ENCODE measurements at places on chromosomes 7 and 10.

GRCh38 chr7:1385809-1386622 lies 73.3 kb downstream of the MICALL2 start:
- peak; percentile 52 for DNase-seq

DNA sequence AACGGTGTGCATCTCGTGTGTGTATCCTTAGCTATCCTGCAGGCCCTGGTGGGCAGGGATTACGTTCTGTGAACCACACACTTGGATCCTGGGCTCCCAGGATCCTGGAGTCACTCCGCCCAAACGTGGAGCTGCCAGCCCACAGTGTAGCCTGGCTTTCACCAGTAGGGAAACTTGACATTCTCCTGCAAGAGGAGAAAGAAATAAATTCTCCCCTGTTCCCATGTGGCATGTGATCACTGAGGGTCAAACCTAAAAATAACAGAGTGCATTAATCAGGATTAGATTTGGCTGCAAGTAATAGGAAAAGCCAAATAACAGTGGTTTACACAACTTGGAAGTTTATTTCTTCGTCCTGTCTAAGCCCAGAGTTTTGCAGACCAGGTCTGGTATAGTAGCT lies 32.3 kb downstream of the PALD1 start:
- no peak for DNase-seq

GRCh38 chr10:71833451-71834342 lies 17.4 kb downstream of the PSAP start:
- no peak for DNase-seq

DNA sequence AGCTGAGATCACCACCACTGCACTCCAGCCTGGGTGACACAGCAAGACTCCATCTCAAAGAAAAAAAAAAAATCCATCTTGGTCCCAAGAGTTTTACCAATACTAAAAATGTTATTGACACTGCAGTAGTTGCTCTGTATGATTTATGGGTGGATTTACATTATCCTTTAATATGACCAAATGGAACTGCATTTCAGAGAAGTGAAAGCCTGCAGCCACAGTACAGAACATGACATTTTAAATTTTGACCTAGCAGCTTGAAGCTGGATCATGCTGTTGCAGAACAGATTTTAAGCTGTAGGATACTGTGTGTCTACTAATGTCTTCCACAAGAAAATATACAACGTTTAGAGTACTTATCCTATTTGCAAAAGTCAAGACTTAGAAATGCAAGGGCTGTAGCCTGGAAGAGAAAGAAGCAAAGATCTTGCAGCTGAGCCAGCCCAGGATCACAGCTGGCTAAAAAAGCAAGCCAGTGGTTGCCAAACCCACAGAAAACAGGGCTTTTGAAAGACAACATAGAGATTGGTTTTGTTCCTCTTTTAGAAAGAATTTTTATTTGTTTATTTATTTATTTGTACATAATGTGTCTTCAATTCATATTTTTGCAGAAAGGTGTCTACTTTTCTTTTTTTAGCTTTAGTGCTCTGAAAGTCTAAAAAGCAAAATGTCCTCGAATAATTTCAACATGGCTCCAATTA lies 55.2 kb upstream of the WNT16 start:
- DNase-seq: no peak

GRCh38 chr10:19702215-19702614 lies 114.0 kb upstream of the PLXDC2 start:
- no peak for DNase-seq

GRCh38 chr10:15735763-15736162 lies 16.0 kb upstream of the ITGA8 start:
- DNase-seq: no peak

GRCh38 chr7:19939746-19940145 lies 166.3 kb upstream of the TMEM196 start:
- DNase-seq: no peak

- no peak for DNase-seq
These were observed 2.4 kb downstream of the BAMBI start for GRCh38 chr10:28679581-28680357.

DNA sequence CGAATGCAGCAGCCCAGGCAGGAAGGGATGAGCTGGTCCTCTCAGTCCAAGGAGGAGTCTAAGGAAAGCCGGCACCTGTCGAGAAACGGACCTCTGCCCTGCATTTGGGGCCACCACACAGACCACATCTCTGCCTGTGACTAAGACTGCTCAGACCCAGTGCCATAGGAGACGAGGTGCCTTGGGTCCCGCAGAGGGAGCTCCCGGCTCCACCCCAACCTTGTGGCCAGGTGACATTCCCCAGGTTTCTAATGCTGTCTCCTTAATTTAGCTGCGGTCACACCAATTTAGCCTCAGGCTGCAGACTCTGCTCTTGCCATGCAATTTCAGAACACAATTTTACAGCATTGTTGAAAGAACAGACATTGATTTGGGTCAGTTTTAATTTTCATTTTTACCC lies 22.8 kb upstream of the CRHR2 start:
- no peak for DNase-seq

DNA sequence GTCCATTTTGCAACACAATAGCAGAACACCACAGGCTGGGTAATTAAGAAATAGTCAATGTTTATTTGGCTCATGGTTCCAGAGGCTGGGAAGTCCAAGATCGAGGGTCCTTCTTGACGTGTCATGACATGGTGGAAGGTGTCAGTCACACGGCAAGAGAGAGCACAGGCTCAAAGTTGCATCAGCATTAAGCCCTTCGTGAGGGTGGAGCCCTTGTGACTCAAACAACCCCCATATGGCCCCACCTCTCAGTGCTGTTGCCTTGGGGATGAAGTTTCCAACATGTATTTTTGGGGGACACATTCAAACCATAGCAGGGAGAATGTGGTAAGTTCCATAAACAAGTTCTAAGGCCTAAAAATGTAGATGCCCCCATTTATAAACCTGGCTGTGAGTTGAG lies 24.6 kb upstream of the GTPBP4 start:
- DNase-seq: no peak

DNA sequence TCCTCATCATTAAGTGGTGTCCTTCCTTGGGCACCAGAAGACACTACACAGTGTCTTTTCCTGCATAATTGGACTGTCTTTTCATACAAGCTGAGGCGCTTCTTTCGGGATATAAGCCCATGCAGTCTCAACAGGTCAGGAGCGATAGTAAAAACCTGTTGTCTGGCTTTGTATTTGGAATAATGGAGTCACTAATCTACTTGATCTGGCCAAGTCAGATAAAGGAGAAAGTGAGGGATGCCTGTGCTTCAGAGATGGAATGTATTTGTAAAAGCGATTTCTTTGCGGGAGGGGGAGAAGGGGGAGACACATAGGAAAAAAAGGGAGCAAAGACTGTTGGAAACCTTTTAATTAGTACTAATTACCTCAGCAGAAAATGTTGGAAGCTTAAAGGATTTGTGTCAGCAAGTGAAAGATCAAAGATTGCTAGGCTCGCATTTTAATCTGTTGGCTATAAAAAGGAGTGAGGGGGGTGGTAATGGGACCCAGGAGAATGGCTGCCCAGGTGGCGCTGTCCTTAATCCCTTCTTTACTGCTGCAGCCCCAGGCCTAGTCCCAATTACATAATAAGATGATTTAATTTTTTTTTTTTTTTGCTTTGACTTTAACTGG lies 581.4 kb downstream of the LRMDA start:
- DNase-seq: no peak

- no peak for DNase-seq
These were observed 23.2 kb upstream of the AOAH start for GRCh38 chr7:36747280-36748016.

DNA sequence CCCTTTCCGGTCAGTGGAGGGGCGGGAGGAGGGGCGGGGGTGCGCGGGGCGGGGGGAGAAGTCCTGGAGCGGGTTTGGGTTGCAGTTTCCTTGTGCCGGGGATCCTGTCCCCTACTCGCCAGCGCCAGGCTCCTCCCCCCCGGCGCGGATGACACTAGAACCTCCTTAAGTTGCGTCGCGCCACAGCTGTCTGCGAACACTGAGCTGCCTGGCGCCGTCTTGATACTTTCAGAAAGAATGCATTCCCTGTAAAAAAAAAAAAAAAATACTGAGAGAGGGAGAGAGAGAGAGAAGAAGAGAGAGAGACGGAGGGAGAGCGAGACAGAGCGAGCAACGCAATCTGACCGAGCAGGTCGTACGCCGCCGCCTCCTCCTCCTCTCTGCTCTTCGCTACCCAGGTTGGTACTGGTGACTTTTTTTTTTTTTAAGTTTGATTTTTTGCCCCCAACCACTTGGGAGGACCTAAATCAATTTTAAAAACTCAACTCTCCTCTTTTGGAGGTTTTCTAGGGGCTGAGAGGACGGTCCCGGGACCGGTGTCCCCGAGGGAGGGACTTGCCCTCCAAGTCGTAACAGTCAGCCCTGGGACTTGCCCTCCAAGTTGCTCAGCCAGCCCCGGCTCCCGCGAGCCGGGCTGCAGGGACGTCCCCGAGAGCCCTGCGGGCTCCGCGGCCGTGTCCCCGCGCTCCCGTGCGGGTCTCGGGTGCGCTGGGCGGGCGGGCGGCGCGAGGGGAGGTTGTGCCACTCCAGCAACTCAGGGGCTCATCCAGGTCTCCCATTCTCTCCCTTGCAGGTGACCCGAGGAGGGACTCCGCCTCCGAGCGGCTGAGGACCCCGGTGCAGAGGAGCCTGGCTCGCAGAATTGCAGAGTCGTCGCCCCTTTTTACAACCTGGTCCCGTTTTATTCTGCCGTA lies at the start of gene GATA3:
Gene GATA3, plus strand, starts transcription at position 195 of the 914 bp plus-strand sequence. CDS start 968 bp downstream, outside the sequence.
- peak; percentile 87 for DNase-seq

GRCh38 chr10:29435809-29436501 lies 147.1 kb downstream of the LYZL1 start:
- DNase-seq: no peak

GRCh38 chr7:95766657-95767056 lies 5.7 kb upstream of the DYNC1I1 start:
- DNase-seq: no peak

GRCh38 chr10:88386821-88387773 lies 196.0 kb downstream of the RNLS start:
- peak; percentile 76 for DNase-seq

- no peak for DNase-seq
These were observed 23.7 kb downstream of the TSPAN14 start for GRCh38 chr10:80477813-80478212.

DNA sequence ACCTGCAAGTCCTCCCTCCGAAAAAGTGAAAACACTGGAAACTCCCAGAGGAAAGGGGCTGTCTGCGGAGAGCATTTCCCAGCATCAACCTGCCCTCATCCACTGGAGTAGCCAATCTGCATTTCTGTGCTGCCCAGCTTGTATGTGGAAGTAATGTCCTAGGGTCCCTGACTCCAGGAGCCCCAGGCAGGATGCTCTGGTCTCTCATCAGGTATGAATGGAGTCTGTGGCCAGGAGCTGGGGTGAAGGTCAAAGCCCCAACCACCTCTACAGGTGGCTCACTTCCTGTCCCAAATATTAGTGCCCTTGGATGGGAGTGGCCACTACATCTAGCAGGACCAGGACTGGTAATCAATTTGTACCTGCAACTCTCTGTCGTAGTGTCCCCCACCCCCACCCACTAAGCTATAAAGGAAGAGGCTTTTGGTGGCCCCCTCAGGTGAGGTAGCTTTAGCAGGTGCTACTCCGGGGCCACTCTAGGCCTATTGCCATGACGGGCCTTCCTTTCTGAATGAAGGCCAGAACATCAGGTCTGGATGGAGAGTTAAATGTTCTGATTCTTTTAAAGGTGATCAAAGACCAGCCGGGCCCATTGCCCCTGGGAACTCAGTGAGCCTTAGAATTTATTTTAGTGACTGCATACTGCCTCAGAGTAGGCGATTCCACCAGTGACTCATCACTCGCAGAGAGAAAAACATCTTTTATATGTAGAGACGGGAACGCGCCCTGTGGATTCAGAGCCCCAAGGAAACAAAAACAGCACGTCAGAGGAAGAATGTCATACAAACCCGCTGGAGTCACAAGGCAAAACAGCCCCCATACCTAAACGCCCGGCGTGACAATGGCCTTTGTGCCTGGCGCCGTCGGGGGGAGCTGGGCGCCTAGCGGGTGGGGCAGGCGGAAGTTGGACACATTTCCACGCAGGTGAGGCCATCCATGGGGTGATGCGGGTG lies 13.0 kb downstream of the EN2 start:
- peak; percentile 27 for DNase-seq

GRCh38 chr7:158137516-158138328 lies 449.9 kb downstream of the PTPRN2 start:
- no peak for DNase-seq

DNA sequence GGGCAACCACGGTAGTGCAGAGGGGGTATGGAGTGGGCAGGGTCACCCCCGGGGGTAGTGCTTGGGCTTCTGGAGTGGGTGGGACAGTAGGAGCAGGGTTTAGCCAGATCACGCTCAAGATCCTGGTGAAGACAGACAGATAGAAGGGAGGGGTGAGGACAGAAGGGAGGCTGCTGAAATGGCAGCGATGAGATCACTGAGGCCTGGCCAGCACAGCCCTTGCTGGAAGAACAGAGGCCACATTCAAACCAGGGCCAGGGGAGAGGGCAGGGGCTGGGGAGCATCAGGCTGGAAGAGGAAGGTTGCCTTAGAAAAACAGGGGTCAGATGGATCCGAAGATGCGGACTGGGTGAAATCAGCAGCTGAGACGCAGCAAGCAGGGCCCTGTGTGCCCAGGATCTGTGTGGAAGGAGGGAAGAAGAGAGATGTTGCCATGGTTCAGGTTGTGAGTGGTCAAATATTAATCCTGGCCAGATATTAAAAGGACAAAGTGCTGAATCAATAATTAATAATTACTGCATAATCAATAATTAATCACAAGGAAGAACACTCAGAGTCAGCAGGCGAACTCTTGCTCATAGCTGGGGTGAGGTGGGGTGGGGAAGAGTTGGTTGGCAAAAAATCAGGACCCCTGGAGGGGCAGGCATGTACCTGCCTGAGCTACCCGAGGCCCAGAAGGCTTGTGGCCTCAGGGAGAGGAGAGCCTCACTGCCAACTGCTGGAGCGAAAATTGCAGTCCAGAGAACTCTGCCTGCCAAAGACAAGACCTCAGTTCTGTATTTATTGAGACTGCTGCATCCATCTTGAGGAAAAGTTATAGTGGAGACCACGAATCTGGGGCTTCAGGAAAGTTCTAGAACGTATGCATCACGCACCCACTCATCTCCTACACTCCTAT lies 105.7 kb downstream of the GRB10 start:
- no peak for DNase-seq

DNA sequence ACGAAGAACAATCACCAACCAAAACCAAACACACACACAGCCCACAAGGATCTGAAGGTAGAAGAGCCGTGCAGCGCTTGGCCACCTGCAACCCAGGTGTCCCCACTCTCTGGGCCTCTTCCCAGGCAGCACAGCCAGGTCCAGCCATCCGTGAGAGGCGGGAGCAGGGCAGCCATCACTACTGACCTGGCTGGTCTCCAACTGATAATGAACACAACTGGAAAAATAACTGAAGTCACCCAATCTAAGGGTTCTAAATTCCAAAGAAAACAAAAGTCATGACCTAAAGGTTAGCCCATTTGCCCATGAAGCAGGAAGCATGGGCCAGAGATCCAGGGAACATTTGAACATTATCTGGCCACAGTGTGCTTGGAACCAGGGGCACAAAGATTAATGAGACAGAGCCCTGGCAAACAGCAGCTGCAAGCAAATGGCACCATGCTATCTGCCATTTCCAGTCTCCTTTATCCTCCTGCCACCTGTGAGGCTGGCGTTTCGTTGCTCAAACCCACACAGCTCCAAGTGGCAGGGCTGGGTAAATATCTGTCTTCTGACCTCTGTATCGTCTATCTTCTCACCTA lies 207.9 kb downstream of the TNS3 start:
- DNase-seq: no peak

- DNase-seq: peak; percentile 55
These were observed 202.8 kb downstream of the CREB5 start for GRCh38 chr7:28615091-28615490.

GRCh38 chr7:73387908-73388414 lies 45.6 kb upstream of the FZD9 start:
- no peak for DNase-seq

All from GM23338 (cell line).